ENCODE measurements at places on chromosomes 1 and 21.
A peak's percentile ranks its signal among the peaks of the same experiment; 100 is the strongest.

- DNase-seq: no peak
Observed at GRCh38 chr1:206947255-206947654, 989 bp upstream of the PIGR start.

DNA sequence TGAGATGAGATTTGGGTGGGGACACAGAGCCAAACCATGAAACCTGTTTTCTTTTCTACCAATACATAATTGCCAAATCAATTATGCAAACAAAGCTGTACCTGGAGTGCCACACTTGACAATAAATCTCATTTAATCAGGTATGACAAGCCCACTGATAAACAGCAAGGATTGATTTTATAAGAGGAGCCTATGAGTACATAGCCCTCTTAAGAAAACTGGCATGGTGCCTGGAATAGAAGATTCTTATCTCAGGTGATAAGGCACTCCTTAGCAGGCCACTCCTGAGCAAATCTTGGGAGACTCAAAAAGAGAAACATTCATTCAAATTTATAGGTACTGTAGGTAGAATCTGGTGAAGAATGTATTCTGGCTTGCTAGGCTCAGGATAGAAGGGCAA lies 28.6 kb upstream of the PDE4B start:
- no peak for DNase-seq

DNA sequence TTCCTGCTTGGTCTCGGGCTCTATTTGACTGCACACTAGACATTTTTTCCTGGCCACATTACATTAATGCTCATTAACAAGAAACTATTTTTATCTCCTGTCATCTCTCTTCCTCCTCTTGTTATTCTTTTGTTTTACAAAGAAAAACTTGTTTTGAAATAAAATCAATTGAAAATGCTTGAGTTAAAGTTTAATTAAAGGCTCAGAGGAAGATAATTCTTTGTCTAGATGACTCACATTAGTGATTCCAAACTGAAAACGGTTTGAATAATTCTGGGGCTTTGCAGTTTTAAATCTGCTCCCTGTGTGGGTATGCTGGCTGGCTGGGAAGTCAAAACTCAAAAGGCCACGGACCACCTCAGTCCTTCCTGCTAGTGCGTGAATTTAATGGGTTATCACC lies 29.6 kb downstream of the RGS5 start:
- no peak for DNase-seq

DNA sequence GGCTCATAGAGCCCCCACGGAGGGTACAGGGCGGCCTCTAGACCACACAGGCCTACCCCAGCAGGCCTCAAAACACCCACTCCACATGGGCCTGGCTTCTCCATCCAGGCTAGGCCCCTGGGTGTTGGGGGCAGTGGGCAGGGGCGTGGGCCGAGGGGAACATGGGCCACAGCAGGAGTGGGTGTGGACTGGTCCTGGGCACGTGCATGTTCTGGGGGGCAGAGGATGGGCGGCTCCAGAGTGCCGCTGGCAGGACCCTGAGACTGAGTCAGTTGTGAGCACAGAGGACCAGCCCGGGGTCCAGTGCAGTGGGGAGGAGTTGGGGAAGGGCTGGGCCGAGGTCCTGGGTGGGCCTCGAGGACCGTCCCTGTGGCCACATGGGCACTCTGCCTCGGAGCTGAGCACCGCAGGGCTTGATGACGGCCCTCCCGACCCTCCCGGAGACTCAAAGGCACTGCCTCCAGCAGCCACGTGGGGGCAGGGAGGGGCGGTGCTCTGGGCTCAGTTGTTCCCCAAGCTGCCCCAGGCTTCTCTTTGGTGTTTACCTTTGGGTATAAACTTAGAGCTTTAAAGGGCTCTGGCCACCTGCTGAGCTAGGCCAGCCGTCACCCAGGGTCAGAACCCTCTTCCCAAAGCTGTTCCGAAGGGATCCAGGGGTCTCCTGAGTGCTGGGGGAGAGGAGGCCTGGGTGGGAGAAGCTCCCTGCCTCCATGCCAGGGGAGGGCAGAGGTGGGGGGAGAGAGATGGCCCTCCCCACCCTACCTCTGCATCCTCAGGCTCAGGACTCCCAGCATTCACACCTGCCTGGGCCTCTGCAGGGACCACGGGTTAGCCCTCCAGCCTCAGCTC lies 79.9 kb downstream of the MORN1 start:
- DNase-seq: peak; percentile 40

- no peak for DNase-seq
Observed at GRCh38 chr1:231337043-231337471, 595 bp downstream of the EXOC8 start.

DNA sequence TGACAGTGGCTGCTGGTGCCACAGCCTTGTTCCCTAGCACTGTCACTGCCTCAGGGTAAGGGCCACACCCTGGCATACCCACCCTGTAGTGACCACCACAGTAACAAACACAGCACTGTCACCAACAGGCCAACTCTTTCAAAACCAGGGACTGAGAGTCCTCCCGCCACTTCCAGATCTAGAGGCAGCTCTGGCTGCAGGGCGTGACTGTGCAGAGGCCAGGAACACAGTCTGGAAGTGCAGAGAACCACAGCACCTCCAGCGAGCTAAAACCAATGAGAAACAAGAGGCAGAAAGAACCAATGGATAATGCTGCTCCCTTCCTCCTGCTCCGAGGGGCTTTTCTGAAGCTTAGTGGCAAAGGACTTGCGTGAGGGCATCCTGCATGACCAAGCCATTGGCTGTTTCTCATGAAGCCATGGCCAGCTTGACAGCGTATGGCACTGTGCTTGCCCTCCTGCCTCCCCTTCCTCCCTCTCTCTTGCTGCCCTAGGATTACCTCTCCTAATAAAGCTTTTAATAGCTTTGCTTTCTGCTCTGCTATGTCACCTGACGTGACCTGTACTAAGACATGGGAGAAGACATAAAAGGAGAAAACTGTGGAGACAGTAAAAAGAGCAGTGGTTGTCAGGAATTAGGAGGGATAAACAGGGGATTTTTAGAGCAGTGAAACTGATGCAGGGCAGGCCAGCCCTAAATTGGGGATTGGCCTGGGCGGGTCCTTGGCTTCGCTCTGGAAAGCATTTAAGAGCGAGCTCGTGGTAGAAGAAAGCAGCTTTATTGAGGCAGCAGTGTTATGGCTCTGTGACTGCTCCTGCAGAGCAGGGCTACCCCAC lies 7.2 kb downstream of the PARP1 start:
- DNase-seq: no peak

- DNase-seq: no peak
Observed at GRCh38 chr1:213541641-213542040, 446.1 kb upstream of the PROX1 start.

DNA sequence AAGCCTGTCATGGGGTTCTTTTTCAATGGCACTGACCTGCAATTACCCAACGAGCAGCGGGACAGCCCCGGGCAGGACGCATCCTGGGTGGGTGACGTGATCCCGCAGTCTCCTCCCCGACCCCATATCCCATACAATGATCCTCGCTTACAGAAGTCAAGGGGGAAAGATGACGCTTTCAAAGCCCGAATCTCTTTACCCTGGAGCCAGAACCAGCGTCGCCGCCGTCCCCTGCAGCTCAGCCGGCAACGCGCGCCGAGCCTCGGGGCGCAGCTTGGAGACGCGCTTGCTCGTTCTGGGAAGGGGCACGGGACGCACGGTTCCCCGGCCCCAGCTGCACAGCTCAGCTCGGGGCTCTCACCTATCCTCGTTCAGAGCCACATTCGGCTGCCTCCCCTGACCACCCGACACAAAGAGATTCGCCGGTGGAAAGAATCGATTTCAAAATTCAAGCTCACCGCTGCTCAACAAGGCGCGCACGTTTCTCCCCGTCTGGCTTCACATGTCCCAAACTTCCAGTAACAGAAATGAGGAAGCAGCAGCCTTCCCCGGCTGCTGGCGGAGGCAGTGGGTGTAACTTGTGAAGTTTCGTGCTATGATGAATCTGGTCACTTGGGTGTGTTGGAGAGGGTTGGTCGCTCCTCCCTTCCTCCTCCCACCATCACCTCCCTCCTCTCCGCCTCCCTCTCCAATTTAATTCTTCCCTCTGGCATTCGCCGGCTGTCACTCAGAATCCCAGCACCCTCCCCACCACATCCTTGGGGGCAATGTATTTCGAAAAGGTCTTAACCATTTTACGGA lies at the start of gene TIAM1:
Gene TIAM1 (minus strand): TSS at position 582 of the 801 bp plus-strand sequence. CDS start 77,289 bp downstream, outside the sequence.
- DNase-seq: no peak

- no peak for DNase-seq
Observed at GRCh38 chr21:41362605-41363369, 960 bp downstream of the MX2 start.

- DNase-seq: no peak
Observed at GRCh38 chr1:219149953-219150352, 23.7 kb upstream of the LYPLAL1 start.

GRCh38 chr1:48870596-48870995 lies 93.9 kb upstream of the BEND5 start:
- DNase-seq: no peak

- no peak for DNase-seq
Observed at GRCh38 chr1:89453123-89453972, 71.3 kb upstream of the LRRC8B start.

GRCh38 chr1:81410941-81411340 lies 389.8 kb upstream of the ADGRL2 start:
- DNase-seq: no peak

DNA sequence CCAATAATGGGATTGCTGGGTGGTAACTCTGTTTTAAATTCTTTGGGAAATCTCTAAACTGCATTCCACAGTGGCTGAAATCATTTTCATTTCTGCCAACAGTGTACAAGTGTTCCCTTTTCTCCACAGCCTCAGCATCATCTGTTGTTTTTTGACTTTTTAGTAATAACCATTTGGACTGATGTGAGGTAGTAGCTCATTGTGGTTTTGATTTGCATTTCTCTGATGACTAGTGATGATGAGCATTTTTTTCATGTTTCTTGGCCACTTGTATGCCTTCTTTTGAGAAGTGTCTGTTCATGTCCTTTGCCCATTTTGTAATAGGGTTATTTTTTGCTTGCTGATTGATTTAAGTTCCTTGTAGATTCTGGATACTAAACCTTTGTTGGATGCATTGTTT lies 131.9 kb upstream of the B3GALT2 start:
- no peak for DNase-seq

DNA sequence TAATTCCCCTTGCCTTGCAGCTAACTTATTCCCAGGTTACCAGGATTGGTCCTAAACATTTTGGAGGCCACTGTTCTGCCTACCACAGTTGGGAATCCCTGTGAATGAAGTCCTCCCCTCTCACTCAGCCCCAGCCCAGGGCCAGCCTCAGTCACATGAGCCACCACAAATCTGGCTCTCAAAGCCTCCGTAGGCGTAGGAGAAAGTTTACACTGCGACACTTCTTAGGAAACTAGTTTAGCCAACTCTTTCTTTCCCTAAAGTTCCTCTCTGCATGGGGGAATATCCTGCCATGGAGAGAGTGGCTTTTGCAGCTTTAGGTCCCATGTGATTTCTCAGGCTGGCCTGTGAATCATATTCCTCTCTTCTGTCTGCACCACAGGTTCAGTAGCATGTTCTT lies 45.7 kb upstream of the ETV3 start:
- no peak for DNase-seq

- DNase-seq: no peak
Observed at GRCh38 chr1:41889506-41890414, 29.0 kb downstream of the HIVEP3 start.

DNA sequence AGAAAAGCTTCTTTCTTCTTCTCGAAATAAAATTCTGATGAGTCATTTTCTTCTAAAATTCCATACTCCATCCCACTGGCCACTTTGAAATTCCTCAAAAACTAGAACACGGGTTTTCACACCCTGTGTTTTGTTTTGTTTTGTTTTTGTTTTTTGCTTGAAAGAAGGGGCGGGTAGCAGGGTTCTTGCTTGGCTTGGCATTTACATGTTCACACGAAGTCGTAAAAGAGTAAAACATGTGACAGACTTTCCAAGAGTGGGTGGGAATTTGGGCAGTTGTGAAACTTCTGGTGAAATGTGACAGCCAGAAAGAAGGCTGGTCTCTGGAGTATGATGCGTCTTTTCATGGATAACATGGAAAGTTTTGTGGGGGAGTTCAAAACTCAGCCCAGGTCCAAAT lies 47.1 kb upstream of the FMN2 start:
- DNase-seq: no peak

Data from stimulated activated CD4-positive, alpha-beta T cell treated with anti-CD3 and anti-CD28 coated beads, TNF-alpha, amount 100 ng/mL, for 4 hours (primary cell).